ENCODE measurements at places on chromosomes 16 and 17.
A peak's percentile ranks its signal among the peaks of the same experiment; 100 is the strongest.

DNA sequence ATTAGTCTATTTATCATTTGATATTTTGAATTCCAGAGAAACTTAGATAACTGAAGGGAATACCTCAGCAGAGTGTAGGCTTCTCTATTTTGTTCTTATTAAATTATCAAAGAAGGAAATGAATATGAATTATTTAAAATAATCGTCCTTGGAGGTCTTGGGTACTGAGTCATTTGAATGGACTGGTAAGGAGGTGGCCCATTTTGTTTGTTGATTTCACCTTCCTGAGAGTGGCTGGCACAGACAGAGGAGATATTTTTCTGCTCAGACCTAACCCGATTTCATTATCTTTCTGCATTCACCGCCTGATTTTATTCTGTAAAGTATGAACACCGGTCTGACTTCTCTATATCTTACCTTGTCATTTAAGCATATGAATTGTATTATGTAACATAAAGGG lies 88.0 kb downstream of the USP22 start:
- DNase-seq, result no peak

DNA sequence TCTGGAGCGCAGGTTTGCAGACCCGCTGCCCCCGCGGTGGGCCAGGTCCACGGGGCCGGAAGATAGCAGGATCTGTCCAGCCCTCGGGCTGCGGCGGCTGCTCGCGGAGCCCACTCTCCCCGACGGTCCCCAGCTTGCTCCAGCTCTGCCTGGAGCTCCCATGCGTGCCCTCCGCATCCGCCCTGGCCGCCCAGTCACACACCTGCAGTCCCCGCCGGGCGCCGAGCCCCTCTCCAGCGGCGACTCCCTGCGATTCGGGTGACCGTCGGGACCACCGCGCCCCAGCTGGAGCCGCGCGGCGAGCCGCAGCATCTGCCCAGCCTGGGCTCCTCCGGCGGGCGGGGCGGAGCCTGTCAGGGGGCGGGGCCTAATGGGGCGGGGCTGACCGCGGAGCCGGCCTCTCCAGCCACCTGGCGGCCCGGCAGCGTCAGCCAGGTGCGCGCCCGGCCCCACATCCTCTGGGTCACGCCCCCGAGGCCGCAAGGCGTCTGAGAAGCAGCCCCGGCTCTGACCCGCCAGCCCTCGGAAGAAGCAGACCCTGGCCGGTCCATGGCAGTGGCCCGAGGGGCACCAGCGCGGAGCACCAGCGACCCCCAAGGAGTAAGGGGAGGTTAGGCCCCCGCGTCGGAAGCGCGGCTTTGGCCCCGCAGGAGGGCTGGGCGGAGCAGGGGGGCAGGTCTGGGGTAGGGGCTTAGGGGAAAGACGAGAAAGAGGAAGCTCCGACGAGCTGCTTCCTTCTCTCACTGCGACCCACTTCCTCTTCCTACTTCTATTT lies at the start of gene PIK3R5:
Gene PIK3R5 (minus strand): TSS at position 314 of the 775 bp plus-strand sequence. CDS start 54,213 bp downstream, outside the sequence.
- DNase-seq, result peak; percentile 75

DNA sequence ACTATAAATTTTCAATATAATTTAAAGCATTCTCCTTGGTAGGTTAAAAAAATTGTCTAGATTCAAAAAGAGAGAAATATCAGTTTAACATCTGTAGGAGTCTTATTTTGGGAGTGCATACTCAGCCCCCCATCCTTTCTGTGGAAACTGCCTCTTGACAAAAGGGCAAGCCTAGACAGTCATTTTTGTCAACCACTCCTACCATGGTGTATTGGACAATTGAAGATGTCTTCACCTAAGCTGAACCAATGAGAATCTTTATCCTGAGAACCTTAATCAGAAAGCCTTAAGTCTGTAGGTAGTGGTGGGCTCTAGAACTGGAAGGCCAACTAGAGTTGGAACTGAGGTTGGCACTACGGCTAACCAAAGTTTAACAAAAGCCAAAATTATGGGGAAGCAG lies 65.7 kb upstream of the MED13 start:
- no peak for DNase-seq

DNA sequence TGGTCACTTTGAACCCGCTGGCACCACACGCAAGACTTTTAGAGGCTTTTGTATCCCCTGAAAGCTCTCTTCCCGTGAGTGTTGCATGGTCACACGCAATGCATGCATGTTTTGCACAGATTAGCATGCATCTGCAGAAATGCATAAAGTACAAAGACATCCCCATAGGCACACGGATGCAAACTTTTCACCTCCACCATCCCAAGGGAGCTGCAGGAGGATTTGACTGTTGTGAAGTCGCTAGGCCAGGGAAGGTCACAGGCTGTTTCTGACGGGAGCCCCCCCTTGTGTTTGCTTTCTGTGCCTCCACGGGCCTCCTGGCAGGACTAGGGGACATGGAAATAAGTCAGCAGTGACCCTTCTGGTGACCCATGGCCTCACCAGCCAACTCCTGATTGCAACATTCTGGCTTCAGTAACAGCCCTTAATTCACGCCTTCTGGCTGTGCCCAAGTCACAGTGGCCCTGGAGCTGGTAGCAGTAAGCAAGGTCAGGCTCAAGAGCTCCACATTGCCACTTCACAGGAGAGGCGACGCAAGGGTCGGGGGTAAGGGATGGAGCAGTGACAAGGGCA lies 45.1 kb downstream of the SOX9 start:
- DNase-seq, result no peak

DNA sequence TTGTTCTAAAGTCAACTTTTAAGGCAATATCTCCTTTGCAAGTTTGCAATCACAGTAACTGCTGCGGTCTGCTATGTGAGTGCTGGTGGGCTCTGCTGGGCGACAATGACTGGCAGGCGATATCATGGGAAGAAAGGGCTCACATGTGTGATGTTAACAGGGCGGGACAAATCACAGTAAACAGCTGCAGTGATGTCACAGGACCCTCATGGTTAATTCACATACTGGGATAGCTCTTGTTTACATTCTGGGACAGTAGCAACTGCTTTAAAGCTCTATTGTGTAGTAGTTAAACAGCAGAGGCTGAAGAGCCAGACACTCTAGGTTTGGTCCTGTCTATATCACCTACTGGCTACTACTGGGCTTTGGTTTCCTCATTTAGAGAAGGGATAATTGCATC lies 257.2 kb upstream of the ASIC2 start:
- no peak for DNase-seq

DNA sequence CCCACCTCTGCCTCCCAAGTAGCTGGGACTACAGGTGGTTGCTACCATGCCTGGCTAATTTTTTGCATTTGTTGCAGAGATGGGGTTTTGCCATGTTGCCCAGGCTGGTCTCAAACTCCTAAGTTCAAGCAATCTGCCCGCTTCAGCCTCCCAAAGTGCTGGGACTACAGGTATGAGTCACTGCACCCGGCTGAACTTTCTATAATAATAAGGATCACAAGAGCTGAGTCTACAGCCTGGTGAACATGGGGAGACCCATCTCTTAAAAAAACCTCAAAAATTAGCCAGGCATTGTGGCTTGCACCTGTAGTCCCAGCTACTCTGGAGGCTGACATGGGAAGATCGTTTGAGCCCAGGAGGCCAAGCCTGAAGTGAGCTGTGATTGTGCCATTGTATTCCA lies 53.5 kb downstream of the WDR59 start:
- DNase-seq, result no peak

Data from central memory CD4-positive, alpha-beta T cell (primary cell).